ENCODE measurements at places on chromosomes 12 and 14.

- DNase-seq: no peak
These were observed 64.9 kb upstream of the STRN3 start for GRCh38 chr14:31090883-31091764.

- no peak for DNase-seq
These were observed 118.8 kb downstream of the SNAPC1 start for GRCh38 chr14:61881046-61881445.

DNA sequence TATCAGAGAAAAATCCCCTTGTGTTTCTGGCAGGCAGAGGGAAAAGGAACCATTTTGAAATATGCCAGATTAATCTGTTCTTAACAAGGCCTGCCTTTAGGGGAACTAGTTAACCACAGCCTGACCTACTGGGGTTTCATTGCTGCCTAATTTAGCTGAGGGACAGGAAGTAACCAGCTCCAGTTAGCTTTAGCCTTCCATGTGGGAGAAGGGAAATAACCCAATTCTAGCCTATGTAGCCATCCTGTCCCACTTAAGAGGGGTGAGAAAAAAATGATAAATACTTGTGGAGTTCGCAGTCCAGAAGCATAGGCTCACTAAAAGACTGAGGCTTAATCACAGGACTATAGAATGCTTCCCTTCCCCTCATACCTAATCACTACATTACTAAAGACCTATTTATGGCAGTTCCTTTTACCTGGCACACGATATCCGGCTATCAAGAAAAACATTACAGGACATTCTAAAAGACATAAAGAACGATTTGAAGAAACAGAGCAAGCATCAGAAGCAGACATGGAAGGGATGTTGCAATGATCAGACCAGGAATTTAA, 22.8 kb downstream of the COX8C start:
- DNase-seq: no peak

DNA sequence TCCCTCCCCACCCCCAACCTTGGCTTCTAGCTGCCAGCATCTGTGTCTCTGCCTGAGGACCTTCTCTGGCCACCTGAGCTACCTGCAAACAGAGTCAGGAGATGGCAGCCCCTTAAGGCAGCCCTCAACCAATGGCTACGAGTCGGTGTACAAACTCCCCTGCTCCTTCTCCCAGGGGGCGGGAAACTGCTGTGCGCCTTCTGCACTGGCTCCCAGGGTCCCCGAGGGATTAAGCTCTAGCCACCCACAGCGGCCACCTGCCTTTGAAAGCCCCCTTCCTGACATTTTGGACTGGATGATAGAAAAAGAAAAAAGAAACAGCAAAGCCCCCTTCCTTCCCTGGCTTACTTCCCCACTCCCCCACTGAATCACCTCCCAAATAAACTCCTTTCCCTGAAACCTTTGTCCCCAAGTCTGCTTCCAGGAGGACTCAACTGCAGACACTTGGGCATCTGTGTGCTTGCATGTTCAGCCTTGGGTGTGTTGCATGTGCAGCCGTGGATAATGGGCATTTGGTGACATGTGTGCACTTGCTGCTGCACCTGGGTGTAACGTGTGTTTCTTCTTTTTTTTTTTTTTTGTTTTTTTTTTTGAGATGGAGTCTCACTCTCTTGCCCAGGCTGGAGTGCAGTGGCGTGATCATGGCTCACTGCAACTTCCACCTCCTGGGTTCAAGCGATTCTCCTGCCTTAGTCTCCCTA, 6.0 kb downstream of the SDS start:
- no peak for DNase-seq

DNA sequence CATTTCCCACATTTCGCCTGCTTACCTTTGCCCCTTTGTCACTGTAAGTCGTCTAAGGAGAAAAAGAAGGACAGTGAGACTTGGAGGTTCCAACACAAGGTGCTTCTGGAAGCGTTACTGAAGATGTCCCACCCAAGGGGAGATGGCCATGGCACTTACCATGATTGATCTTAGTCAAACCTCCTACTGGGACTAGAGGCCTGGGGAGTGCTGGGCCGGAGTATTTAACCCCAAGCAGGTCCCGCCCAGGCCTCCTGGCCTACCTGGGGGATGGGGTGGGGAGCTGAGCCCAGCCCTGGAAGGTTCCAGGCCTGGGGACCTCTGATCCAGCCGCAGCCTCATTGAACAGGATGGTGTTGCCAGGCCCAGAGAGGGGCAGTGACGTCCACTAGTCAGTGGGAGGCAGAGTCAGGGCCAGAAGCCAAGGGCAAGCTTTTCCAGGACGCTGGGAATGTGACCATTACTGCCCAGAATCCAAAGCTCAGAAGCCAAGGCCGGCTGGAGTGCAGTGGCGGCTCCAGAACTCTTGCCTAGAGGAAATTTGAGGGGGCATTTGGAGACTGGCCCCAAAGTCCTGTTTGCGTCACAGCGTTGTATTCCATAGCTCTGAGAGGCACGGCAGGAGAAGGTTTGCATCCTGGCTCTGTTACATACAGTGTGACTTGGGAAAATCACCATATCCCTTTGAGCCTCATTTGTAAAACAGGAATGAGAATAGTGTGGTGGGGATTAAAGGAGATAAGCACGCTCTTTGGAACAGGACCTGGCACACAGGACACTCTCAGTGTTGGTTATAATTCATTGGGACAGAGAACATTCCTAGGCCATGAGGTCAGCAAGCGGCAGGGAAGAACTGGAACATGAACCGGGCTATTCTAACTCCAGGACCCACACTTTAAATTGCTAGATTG, at the start of gene HPD:
Gene HPD, minus strand, starts transcription at position 198 of the 911 bp plus-strand sequence. Its CDS starts 36 bp downstream, at position 162.
- no peak for DNase-seq

GRCh38 chr12:102364709-102365108, 115.7 kb downstream of the IGF1 start:
- no peak for DNase-seq

DNA sequence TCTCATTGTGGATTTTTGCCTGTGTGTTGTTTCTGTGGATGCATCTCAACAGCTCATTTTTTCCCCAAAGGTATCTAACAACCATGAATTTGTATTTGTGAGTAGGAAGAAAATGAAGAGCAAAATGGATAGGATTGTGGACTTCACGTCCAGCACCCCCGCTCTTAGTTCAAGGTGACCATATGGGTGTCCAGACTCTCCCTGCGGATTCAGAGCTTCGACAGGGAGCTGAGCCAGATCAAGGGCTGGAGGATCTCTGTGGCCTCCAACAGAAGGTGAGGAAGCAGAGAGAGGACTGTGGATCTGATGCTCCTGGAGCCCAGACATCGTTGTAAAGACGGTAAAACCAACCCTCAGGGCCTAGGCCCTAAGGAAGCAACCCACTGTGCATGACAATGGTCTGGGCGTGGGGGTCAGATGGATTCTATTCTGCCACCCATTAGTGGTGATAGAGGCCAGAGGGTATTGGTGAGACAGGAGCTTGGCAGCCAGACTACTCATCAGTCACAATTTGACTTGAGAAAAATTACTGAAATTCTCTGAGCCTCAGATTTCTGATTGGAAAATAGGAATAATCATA, 659.7 kb upstream of the TMEM132C start:
- no peak for DNase-seq

- DNase-seq: no peak
These were observed 164.8 kb downstream of the ITPR2 start for GRCh38 chr12:26668230-26668629.

DNA sequence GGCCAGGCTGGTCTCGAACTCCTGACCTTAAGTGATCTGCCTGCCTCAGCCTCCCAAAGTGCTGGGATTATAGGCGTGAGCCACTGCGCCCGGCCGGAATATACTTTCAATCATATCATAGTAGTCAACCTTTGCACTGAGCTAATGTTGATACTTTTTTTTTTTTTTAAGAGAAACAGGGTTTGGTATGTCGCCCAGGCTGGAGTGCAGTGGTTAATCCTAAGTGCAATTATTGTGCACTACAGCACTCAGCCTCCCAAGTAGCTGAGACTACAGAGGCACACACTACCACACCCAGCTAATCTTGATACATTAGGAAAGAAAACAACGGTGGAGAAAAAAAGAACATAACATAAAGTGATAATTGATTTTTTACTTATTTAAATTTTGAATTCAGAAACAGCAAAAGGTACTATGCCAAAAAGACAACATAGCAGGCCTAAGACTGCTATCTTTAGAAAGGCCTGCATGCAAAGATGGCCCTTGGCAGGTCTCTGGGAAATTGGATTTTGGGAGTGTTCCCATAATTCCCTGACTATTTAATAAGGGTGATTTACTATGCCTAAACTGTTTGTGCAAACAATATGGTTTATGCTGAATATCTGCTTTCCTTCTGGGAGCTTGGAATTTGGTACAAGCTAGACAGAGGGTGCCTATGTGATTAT, 15.5 kb downstream of the BTBD7 start:
- DNase-seq: no peak

DNA sequence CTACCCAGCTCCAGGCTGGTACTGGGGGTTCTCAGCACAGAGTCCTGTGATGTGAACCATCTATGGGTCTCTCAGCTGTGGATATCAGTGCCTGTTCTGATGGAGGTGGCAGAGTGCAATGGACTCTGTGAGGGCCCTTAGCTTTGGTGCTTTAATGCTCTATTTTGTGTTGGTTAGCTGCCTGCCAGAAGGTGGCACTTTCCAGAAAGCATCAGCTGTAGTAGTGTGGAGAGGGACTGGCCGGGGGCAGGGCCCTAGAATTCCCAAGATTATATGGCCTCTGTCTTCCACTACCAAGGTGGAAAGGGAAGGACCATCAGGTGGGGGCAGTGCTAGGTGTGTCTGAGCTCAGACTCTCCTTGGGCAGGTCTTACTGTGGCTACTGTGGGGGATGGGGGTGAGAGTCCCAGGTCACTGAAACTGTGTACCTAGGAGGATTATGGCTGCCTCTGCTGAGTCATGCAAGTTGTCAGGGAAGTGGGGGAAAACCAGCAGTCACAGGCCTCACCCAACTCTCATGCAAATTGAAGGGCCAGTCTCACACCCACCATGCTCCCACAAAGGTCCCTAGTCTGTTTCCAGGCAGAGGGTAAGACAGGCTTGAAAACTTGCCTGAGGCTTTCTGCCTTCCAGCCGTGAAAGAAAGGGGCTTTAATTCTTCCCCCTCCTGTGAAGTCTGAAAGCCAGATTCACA, 878.1 kb downstream of the C12orf50 start:
- no peak for DNase-seq

DNA sequence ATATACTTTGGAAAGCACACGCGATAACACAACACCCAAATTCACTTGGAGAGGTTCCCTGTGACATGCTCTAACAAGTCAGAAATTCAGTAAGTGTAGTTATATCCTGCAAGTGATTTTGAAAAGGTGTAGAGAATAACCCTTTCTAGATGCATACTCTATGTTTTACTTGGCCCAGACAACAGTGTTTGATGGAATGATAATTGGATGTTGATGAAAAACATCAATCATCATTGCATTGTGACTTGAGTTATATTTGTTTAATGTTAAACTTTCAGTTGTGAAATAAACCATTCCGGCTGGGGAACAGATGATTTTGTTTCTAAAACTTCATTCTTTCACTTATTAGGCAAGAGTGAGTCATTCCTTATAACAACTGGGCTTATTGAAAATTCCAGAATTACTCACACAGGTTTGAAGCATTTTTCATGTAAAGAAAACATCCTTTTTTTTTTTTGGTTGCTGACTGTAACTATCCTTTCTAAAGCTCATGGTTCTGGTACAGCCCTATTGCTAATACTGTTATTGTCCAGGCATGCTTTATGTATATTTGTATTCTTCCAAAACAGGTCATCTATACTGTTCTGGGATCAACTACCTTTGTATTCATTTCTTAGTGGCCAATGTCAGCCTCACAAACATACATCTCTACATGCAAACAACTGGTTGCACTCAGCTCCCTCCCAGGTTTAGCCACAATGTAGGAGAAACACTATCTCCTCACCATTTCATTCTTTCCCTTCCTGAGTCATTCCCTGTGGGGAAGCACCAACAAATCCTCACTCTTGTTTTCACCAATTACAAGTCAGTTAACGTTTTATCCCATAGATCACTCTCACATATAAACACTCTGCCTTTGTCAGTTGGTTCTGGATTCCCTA, 121.2 kb upstream of the LRIG3 start:
- no peak for DNase-seq

DNA sequence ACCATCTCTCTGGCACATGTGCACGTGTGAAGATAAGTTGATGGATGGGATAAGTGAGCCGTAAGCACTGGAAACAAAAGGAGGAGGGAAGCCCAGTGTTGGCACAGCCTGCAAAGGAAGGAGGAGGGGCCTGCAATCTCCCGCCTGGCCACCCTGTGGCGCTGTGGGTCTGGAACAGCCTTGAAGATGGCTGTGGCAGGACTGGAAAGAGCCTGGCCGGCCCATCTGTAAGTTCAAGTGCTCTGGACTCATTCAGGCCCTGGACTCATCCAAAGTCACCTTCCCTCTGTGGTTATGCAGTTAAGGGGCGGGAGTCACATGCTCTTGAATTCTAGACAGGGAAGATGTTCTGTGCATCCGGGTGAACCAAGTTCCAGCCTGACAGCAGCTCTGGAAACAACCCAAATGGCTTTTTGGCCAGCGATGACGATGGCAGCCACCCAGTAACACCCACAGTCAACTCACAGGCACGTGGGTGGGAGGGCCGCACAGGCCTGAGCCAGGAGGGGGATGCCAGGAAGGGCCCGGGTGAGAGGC, 50.4 kb downstream of the CHGA start:
- DNase-seq: peak; percentile 27

- DNase-seq: no peak
These were observed 52.1 kb downstream of the NUAK1 start for GRCh38 chr12:106086696-106087095.

- DNase-seq: no peak
These were observed 36.0 kb upstream of the GNPNAT1 start for GRCh38 chr14:52827426-52827825.

DNA sequence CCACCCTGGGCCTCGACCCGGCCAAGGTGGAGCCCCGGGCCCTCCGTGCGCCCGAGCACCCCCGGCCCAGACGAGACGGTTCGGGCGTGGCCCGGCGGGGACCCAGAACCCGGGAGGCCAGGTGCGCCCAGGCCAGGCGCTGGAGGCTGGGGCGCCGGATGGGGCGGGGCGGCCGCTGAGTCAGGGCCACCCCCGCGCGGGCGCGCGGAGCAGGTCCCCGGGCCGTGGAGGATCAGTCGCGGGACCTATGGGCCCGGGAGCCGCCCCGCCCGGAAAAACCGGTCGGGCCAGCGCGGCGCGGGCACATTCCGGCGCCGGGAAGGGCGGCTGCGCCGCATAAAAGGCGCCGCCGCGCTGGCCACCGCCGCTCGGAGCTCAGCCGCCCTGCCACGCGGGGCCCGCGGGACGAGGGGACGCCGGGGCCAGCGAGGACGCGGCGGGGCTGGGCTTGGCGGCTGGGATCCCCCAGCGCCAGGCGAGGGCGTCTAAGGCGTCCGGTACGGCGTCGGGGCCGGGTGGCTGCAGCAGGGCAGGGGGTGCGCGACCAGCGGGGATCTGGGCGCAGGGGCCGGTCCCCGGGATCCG, 21.5 kb upstream of the KIF26A start:
- DNase-seq: peak; percentile 8

- no peak for DNase-seq
These were observed 1.6 kb downstream of the CLEC2B start for GRCh38 chr12:9867531-9867930.

DNA sequence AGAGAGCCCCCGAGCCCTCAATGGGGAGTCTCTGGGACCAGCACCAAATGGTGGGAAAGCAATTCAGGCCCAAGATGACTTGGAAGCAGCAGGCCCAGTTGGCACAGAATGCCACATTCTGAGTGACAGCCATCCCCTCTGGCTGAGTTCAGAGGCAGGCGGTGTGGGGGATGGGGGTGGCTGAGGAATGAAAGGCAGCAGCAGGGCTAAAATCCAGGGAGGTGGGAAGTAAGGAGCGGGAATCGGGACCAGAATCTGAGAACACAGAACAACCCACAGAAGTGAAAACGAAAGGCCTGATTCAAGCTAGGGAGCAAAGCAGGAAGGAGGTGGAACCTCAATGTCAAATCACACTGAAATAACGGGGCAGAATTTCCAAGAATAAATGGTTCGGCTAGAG, 171.2 kb downstream of the CALM1 start:
- DNase-seq: no peak
